ENCODE measurements at places on chromosomes 5 and 9. TPM values are rescaled to one million over a fixed set of nuclear protein-coding genes. Genes with fewer than 3 reads are reported as not detected.

GRCh38 chr5:115767424-115767823, 49.0 kb downstream of the CDO1 start:
- DNase-seq, result no peak

DNA sequence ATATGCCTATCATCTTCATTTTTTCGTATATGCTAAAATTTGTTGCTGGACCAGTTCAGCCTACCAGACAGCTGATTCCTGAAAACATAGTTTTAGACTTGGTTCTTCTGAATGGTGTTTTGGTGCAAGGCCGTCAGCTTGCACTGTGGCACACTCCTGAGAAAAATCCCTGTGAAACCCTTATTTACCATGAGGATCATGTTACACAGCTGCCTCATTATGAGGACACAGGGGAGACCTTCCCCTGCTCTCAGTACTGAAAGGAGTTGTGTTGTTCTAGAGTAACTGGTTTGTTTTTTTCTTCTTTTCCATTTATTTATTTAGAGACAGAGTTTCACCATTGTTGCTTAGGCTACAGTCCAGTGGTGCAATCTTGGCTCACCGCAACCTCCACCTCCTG, 37.6 kb downstream of the MAST4 start:
- DNase-seq, result no peak

GRCh38 chr5:1497795-1498622, 25.8 kb downstream of the LPCAT1 start:
- DNase-seq, result no peak

The C5orf46 gene
- polyA plus RNA-seq, result not detected

- no peak for DNase-seq
Measured at GRCh38 chr5:85472749-85473148, 1088.1 kb upstream of the EDIL3 start.

The CHSY3 gene
- 0.20 TPM for polyA plus RNA-seq

DNA sequence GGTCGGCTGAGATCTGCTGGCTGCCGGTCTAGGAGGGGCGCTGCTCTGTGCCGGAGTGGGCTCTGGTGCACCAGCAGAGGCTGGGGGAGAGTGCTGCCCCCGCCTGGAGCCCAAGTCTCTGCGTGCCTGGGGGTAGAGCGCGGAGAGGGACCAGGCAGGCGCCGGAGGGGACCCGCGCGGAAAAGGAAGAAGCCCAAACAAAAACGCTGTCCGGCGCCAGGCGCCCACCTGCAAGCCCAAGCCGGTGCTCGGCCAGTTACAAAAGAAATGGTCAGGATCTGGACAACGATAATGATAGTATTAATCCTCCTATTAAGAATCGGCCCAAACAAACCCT, 571 bp upstream of the S1PR3 start:
- peak; percentile 64 for DNase-seq

The CDC25C gene
- 0.57 TPM for polyA plus RNA-seq

The BRD3OS gene
- polyA plus RNA-seq, result 20.0 TPM

DNA sequence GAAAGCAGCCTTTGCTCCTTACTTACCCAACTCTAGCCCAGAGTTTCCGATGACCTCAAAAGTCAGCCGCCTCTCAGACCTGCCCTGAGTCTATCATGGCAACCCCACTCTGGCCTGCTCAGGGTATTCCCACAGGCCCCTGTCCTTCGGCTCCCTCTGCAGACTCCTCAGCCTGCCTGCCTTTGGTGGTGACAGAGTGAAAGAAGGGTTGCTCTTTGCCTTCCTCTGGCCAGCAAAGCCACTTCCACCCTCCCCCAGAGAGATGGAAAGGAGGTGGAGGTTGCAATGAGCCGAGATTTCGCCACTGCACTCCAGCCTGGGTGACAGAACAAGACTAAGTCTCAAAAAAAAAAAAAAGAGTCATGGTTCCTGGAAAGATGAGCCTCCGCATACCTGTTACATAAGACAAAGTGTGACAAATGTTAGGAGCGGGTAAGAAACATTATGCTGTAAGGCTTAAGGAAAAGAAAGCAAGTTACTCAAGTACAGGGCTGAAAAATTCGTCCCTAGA, 2.3 kb upstream of the SMIM33 start:
- no peak for DNase-seq

The MSX2 gene
- 0.34 TPM for polyA plus RNA-seq

The CD180 gene
- 1.1 TPM for polyA plus RNA-seq

DNA sequence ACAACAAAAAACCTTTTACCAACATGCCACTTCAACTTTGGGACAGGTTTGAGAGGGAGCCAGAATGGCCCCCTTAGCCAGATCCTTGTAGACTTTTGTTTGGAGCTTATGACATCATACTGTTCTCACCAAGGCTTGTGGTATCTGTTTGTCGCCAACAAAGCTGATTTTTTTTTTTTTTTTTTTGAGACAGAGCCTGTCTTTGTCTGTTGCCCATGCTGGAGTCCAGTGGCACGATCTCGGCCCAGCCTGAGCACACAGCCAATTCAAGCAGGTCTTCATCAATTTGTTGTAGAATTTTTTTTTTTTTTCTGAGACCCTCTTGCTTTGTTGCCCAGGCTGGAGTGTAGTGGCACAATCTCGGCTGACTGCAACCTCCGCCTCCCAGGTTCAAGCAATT, 26.4 kb upstream of the NTNG2 start:
- no peak for DNase-seq

DNA sequence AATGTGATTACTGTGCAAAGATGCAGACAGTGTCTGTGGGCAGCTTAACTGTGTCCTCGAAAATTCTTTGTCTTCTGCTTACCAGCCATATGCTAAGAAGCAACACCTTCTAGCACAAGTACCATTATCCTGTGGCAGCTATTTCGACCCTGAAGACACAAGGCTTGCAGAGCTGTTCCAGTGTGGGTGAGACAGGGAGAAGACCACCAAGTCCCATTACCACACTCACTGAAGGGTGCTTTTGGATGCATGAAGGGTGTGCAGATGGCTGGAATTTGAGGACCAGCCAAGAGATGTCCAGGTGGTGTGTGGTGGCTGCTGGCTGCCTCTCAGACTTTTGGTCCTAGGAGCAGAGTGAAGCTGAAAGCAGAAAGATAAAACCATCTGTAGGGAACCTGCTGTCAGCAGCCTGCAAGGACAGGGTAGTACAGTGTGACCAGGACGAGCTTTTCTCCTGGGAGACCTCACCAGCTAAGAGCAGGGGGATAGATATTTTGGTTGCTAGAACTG, 161.8 kb downstream of the ICE1 start:
- DNase-seq, result no peak

The PCDHAC1 gene
- 0.10 TPM for polyA plus RNA-seq

GRCh38 chr9:33469891-33470290, 3.8 kb downstream of the NOL6 start:
- DNase-seq, result no peak

The MGAT1 gene
- polyA plus RNA-seq, result 62.7 TPM

DNA sequence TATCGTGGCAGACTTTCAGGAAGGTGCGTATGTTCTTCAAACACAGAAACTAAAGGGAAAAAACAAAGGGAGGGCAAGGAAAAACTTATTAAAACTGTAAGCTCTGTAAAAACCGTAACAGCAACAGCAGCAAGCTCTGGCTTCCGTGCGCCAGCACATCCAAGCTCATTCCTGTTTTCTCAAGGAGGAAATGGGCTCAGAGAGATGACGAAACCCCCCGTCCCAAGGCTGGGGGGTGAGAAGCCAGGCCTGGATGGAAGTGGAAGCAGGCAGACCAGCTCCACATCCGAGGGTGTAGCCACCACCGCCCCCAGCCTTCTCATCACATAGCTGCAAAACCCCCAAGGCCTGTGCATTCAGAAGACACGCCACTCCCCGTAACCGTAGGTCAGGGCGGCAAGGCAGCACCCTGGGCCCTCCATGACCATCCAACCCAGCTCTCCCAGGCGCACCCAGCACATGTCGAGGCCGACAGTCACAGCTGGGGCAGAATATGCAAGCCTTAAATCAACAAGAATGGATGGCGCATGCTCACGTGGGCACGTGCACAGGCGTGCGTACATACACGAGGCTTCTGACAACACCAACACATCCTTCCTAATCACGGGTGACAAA, 52.8 kb downstream of the VAV2 start:
- no peak for DNase-seq

The AK8 gene
- polyA plus RNA-seq, result 1.4 TPM

- no peak for DNase-seq
Measured at GRCh38 chr5:76958991-76959767, 6.3 kb downstream of the CRHBP start.

DNA sequence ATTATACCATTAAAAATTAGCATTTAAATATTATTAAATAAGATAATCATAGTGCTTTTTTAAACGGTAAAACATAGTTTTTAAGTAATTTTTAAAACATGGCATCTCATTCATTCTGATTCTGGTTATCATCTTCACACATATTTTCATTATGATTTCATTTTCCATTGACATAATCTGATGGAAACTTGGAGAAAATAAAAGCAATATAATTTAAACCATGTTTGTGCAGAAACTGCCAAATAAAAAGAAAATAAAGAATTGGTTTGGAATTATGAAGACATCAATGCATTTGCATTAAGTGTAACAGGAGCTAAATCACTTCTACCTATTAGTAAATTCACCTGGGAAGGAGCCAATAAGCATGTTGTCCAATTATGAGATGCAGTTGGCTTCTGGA, 490.1 kb upstream of the CD180 start:
- no peak for DNase-seq

DNA sequence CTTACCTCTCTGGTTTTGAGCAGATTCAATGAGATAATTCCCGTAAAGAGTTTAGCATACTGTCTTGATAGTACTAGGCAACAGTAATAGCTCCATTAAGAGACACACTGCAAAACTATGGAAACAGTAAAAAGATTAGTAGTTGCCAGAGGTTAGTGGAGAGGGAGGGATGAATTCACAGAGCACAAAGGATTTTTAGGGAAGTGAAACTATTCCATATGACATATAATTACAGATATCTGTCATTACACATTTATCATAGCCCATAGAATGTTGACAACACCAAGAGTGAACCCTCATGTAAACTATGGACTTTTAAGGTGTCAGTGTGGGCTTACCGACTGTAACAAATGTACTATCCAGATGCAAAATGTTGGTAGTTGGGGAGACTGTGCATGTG, 176.4 kb upstream of the PLCXD3 start:
- no peak for DNase-seq

DNA sequence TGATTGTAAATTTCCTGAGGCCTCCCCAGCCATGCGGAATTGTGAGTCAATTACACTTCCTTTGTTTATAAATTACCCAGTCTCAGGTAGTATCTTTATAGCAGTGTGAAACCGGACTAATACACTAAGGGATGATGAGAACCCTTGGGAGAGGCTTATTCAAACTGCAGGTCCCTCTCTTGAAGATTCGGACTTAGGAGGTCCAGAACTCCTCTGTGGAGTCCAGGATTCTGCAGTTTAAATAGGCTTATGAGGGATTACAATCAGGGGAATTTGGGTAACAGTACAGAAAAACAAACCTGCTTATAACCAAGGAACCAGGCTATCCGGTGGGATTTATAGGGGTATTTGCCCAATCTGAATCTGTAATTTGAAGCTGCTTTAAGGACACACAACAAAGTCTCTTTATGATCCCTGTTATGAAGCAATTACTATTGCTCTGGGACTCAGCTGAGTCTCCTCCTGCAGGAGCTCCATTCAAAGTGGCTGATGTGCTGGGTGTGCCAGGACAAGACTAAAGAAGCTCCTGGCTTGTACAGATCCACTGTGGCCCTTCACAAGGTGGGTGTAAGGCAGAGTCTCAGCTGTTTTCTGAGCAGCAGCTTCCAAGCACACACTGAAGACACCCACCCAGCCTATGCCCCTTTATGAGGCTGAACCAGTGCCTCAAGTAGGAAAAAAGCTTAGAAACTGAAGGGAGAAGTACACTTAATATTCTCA, 41.8 kb upstream of the LHFPL2 start:
- DNase-seq, result no peak

The ERP44 gene
- 14.2 TPM for polyA plus RNA-seq

- DNase-seq, result no peak
Measured at GRCh38 chr9:68473790-68474189, 66.9 kb downstream of the TMEM252 start.

GRCh38 chr9:2477755-2478154, 143.8 kb upstream of the VLDLR start:
- no peak for DNase-seq

DNA sequence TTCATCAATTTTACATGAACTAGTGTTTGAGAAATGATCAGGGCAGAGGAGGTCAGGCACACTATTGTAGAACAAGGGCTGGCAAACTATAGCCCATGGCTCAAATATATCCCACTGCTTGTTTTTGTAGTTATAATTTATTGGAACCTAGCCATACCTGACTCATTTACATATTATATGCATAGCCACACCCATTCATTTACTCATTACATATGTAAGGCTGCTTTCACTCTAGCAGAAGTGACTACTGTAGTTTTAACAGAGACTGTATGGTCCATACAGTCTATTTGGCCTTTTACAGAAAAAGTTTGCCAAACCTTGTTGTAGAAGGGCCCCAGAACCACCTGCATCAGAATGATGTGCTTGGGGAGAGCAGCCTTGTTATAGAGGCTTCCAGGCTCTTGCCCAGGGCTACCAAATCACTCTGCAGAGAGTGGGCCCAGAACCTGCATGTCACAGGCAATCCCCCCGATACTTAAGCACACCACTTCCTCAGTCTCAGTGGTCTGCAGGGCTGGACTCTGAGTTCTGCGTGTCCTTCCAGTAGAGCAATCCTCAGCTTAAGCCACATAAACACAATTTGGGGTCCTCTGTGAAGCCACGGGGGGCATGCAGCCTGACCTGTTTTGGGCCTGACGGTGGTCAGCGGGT, 6.7 kb downstream of the ANKS6 start:
- DNase-seq, result no peak

GRCh38 chr9:130186051-130186450, 13.8 kb downstream of the NCS1 start:
- peak; percentile 24 for DNase-seq

GRCh38 chr5:38208782-38209378, 49.5 kb upstream of the EGFLAM start:
- peak; percentile 34 for DNase-seq

DNA sequence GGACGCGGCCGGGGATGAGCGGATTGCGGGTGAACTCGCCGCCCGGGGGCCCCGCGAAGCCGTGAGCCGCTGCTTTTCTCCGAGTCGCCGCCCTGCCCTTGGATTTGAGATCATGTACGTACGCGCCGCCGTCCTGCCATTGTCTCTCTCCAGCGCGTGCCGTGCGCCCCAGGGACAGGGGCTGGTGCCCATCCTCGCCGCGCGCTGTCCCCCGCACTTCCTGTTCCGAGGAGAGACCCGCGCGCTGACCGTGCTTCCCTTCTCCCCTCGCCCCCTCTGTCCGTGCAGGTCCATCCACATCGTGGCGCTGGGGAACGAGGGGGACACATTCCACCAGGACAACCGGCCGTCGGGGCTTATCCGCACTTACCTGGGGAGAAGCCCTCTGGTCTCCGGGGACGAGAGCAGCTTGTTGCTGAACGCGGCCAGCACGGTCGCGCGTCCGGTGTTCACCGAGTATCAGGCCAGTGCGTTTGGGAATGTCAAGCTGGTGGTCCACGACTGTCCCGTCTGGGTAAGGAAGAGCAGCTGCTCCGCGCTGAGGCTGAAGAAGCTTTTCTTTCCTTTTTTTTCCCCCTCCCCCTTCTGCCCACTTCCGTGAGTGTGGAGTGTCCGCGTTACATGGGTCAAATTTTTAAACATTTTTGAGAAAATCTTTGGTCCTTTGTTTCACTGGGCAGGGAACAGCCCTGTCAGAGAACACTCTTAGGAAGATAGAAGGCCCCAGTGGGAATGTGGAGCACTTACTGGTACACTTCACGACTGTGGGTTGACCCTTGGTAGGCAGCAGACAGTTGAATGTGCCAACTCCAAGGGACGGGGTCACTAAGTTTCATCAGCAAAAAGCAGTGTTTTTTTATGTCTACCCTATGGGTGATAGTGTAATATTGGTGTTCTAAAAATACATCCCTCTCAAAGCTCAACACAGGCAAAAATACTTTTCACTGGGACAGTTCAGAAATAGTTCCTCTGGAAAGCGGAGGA, 727 bp downstream of the RHOBTB3 start:
- peak; percentile 66 for DNase-seq

GRCh38 chr9:135156525-135157510, 69.3 kb downstream of the OLFM1 start:
- DNase-seq, result peak; percentile 47

The PRKAA1 gene
- polyA plus RNA-seq, result 19.5 TPM

Measured in adrenal gland (tissue), 19 donors.